ENCODE measurements at places on chromosomes 3 and 15.
A peak's percentile ranks its signal among the peaks of the same experiment; 100 is the strongest.

GRCh38 chr3:130901463-130902204 is 7.8 kb downstream of the ATP2C1 start:
- no peak for DNase-seq

- DNase-seq, result no peak
These were observed 64.3 kb downstream of the LEO1 start for GRCh38 chr15:51907136-51907862.

DNA sequence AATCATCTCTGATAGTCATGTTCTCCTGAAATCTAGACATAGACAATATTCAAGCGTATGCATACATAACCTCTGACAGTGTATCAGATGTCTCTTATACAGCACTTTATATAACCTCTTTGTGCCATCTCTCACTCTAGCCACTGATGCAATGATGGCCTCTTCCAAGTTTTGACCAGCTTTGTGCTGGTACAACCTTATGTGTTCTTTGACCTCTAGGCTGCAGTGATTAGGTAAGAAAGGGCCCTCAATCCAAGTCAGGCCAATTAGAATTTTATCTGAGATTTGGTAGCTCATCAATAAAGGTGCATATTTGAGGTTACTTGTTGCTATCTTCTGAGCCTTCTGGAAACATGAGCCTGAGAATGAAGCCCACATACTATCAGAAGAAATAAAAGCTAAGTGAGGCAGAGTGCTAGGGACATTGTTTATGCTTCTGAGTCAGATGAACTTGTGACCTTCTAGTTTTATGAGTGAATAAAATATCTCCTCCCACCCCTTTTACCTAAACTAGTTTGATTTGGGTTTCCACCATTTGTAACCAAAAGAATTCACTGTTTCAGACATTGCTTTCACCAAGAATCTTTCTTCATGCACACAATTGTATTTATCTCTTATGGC is 283.2 kb upstream of the SUCLG2 start:
- DNase-seq, result no peak

DNA sequence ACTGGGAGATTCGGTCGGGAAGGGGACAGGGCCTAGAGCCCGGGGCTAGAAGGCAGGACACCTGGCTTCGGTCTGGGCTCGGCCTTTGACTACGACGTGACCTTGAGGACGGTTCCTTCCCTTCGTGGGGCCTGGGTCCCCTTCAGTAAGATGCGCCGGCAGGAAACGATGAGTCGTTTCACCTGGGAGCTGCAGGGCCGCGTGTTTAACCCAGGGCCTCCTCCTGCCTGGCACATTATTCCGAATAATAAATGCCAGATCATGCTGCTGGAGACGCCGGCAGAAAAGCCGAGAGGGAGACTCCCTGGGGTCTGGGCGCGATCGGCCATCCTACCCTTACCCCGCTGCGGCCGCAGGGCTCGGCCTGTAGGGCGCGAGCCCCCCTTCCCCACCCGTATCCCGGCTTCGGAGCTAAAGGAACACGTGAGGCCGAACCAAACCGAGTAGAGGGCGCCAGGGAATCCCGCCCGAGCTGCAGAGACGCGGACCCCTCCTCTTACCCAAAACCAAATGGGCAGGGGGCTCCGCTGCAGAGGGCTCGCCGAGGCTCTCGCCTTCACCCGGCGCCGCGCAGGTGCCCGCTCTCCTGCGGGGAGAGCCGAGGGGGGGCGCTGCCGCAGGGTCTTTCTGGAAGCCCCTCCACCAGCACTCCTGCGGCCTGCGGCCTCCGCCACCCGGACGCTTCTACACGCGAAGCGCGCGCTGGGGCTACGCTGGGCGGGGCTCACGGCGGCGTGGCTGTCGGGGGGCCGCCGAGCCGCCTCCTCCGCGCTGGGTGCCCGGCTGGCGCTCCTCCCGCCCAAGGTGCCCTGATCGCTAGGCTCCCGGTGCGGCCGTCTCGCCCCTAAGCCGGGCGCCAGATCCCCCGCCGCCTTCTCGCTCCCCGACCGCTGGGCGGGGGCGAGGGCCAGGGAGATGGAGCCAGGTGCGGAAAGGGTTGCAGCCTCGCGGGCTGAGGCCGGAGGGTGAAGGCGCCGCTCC is at the start of gene BDH1:
Gene BDH1 (minus strand): TSS at position 688 of the 981 bp plus-strand sequence. CDS start 9,525 bp downstream, outside the sequence.
- peak; percentile 24 for DNase-seq

- no peak for DNase-seq
These were observed 164.1 kb downstream of the ARRDC4 start for GRCh38 chr15:98124581-98124980.

- no peak for DNase-seq
These were observed 498.1 kb upstream of the RGMA start for GRCh38 chr15:93587059-93587521.

DNA sequence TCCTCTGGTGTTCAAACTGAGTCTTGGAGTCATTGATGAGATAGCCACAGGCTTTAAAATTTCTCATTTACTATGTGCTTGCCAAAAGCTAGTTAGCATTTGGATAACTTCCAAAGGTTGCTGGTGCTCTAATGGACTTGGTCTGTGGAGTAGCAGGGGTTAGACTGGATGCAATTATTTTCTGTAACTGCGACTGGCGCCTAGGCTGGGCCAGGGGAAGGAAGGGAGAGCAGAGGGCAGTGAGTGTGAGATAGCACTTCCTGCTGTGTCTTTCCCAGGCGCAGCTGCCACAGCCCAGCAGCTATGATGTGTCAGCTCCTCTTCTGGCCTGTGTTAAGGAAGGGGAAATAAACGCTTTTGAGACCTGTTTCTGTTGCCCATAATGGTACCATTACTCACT is 98.6 kb downstream of the MYRIP start:
- DNase-seq, result no peak

DNA sequence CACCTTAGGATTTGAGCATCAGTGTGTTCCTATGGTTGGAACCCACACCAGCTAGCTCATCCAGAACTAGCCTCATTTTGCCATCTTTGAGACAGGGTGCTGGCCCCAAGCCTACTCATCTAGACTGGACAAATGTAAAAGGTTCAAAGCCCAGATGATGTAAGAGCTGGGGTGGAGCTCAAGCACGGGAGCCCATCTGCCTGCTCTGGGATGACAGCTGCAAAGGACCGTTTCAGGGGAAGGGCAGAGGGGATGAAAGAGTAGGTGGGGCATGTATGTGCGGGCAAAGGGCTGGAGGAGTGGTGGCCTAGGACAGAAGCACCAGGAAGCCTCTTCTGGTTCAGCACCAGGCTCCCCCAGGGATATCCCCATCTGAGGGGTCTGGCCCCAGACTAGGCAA is 15.8 kb downstream of the CLK3 start:
- no peak for DNase-seq

DNA sequence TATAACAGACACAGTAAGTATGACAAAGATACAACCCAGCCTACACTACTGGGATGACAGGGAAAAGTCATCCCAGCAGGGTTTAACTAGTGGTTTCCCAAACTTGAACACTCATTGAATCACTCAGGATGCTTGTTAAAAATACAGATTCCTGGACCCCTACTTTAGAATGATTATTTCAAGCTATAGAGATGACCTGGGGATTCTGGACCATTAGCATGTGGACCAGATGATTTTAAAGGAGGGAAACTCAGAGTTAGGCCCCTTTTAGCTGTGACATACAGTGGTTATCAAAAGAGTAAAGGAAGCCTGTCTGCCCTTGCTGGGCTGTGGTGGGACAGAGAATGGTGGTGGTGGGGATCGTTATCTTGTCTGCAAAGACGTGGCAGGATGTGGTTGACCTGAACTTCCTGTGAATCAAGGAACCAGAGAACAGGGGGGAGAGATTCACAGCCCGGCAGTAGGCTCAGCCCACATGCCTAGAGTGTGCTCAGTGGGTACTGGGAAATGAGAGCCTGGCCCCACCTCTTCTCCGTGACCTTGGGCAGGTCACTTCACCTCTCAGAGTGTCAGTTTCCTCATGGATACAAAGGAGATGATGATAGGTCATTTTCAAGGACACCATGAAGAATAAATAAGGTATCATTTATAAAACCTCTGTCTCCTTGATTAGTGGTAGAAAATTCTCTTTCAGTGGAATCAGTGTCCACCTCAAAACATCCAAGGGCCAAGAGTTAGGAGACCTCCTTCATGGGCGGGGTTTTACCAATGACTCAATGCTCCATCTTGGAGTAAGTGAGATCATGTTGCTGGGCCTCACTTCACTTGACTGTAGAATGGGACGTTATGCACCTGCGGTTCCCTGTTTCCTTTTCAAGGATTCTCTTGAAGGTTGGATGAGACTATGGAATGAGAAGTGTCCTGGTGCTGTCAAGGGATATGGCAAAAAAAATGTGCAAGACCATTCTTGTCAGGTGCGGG is 306.5 kb downstream of the RPLP1 start:
- DNase-seq, result peak; percentile 73

- no peak for DNase-seq
These were observed 66.9 kb downstream of the FNDC3B start for GRCh38 chr3:172106037-172106954.

- DNase-seq, result no peak
These were observed 7.3 kb downstream of the ILDR1 start for GRCh38 chr3:122014741-122015140.

GRCh38 chr15:50024281-50024680 is 94.8 kb downstream of the ATP8B4 start:
- DNase-seq, result no peak

GRCh38 chr3:160044121-160044520 is 55.5 kb downstream of the IL12A start:
- no peak for DNase-seq

DNA sequence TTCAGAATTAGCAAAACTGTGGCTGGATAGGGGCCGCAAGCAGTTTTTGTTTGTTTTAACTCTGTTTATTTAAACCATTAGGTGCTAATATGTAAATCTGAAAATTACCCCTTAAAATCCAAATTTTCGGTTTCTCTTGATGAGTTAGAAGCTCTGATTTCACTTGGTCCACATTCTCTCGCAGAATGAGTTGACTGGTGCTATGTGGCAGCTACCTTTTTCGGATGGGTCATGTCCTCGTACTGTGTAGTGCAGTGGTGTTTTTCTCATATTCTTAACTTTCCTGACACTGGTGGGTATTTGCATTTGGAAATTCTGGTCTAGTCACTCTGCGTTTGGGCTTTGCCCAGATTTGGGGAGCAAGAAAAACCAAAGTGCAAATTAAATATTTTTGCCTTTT is 87.1 kb downstream of the DIPK2A start:
- DNase-seq, result no peak

GRCh38 chr3:99702953-99703943 is 64.9 kb downstream of the COL8A1 start:
- no peak for DNase-seq

DNA sequence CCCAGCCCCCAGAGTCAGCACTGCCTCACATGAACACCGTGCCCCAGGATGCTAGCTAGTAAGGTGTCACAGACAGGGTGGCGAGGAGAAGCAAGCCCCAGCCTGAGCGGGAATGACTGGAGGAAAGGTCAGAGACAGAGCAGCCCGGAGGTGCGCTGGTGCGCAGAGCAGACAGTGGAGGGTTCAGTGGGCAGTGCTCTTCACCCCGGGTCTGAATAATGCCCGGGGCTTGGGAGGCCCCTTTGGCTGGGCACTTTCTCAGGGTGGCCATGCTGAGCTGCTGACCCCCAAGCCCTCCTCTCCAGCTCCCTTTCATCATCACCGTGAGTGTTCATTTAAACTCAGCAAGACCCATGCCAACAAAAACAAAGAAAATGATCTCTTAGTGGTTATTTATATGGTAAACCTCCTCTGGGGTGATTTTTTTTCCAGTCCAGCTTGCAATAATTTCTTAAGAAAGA is 110.8 kb downstream of the VGLL4 start:
- DNase-seq, result no peak
